ENCODE measurements at places on chromosomes 5 and 9. TPM values are rescaled to one million over a fixed set of nuclear protein-coding genes. Genes with fewer than 3 reads are reported as not detected.

- no peak for ATAC-seq
Measured at GRCh38 chr5:66410122-66410521, 186.1 kb upstream of the MAST4 start.

DNA sequence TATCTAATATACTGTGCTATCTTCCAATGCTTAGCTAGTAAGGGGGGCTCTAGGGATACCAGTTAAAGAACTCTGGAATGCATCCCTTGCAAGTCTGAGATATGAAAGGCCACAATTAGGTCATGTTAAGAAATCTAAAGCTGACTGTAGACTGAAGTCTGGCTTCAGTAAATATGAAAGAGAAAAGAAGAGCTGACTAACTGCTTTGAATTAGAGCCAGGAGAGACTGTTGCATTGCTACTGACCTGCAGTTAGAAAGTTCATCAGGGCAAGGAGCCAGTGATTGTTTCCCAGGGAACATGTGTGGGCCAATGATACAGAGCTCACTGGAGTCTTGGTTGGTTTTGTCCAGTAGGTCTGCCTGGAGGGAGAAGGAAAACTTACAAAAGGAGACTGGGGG, 472.1 kb upstream of the TNC start:
- no peak for ATAC-seq

DNA sequence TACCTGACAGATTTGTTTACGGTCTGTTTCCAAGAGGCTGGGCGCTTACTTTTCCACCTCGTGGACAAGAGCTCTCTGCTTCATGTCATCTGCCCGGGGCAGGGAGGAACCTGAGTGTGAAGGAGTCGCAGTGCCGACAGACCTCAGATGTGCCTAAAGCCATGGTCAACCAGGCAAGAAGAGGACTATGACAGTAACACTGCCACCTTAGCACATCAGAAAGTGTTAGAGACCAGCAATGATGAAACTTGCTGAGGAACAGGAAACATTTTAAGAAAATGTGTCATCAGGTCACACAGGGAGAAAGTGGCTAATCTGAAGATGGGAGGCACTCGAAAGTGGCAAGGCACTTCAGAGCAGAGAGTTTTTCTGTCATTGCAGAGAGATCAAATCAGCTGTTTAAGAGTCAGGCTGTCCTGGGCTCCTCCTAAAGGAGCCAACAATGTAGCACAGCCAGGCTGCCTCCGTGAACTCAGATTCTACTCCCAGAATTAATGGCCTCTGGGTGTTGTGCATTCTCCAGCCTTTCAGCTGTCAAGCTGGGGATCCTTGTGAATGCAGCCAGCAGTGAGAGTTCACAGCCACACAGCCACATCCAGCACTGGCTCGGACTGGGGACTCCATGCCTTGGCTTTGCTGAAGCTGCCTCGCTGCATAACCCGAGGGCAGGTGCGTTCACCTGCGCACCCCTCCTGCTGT, 94.6 kb downstream of the RAPGEF1 start:
- no peak for ATAC-seq

GRCh38 chr5:142082182-142082781, 26.3 kb upstream of the NDFIP1 start:
- ATAC-seq = no peak

Gene PHF24
- total RNA-seq = 0.30 TPM

DNA sequence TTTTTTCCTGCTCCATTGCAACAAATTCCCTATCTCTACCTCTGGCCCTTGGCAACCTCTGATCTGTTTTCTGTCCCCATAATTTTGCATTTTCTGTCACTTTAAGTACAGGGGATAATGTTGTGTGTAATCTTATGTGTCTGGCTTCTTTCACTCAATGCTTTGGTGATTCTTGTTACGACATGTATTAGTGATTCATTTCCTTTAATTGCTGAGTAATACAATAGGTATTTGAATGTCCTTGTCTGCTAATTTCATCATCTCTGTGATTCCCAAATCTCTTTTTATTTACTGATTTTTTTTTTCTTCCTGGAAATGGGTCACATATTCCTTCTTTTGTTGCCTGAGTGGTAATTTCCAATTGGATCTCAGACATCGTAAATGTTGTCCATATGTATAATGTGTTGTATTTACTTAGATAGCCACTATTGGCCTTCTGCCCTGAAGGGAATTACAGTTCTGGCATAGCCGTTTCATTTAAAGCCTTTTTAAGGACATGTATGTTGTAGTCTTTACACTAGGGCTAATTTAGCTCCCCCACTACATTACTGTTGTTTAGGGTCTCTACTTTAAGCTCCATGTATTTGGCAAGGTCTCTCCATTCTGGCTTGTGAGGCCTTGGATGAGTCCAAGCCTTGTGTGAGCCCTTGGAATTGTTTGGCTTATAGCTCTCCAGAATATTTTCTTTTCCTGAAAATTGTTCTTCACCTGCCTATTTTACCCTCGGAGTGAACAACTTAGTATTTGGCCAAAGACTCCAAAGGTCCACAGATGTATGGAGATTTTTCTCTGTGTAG, 683.8 kb downstream of the LRRC70 start:
- peak; percentile 51 for ATAC-seq

- ATAC-seq = no peak
Measured at GRCh38 chr9:135023786-135024405, 63.6 kb upstream of the OLFM1 start.

DNA sequence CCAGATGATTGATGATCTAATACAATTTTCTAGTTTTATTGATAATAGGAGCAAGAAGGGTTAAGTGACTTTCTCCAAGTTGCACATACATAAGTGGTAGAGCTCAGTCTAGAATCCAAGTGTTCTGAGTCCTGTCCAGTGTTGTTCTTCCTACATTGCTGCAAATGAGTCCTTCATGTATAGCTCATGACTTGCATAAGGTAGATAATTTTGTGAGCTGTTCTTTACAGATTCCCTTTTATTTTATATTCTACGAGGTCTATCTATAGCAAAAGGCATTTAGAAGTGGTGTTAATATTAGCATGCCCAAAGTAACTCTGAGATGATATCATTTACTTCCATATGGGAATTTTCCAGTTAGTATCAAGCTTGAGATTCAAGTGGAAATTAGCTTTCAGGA, 20.0 kb downstream of the MRPS30 start:
- ATAC-seq = no peak

DNA sequence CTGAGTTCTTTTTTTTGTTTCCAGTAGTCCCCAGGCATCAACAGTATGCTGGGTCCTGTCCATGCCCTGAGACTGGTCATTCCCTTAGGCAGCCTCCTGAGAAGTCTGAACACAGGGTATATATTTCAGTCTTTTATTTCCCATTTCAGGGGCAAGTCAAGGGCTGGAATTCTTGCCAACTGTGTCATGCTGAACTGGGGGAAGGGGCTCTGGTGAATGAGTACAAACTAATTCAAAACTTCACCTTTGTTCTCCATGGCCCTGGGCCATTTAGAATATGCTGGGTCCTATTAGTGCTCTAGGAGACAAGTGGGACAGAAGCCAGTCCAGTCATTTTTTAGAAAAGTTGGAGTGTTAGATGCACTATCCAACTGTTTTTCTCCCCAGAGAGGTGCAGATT, 170.3 kb downstream of the TMC1 start:
- ATAC-seq = no peak

Gene ZMYND19
- 16.4 TPM for total RNA-seq

Gene MFAP3
- total RNA-seq = 26.4 TPM

GRCh38 chr5:154081246-154081645, 42.5 kb downstream of the MFAP3 start:
- no peak for ATAC-seq

Gene PCDHGB5
- 10.4 TPM for total RNA-seq

Gene KIAA0825
- 4.1 TPM for total RNA-seq

Gene TNFSF15
- total RNA-seq = 0.13 TPM

GRCh38 chr5:113293068-113293974, 141.5 kb downstream of the TSSK1B start:
- no peak for ATAC-seq

GRCh38 chr5:51214746-51215145, 168.5 kb upstream of the ISL1 start:
- ATAC-seq = no peak

DNA sequence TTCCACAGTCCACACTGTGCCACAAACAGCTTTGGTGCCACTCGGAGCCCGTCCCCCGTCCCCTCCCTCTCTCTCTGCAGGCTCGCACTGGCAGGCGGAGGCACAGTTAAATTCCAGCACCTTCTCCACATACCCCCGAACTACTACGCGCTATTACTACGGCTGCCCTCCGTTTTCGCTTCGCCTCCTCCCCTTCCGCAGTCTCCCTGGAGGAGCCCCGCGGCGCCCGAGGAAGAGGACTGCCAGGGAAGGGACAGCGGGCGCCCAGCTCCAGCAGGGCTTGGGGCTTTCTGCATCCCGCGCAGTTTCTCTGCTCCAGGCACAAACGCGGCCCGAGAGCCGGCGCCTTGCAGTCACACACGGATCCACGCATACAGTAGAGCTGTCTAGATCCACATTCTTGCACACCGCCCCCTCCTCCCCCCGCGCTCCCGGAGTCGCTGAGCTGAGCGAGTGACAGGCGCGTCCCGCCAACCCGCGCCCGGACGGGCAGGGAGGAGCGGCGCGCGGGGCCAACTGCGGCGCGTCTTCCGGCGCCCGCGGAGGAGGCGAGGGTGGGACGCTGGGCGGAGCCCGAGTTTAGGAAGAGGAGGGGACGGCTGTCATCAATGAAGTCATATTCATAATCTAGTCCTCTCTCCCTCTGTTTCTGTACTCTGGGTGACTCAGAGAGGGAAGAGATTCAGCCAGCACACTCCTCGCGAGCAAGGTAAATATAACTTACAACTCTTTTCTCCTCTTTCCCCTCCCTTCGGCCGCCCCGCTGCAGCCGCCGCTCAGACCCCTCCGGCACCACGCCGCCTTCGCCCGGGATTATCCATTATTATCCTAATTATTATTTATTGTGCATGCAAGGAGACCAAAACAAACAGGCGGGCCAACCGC, at the start of gene SMARCA2:
Gene SMARCA2, plus strand, starts transcription at position 652 of the 885 bp plus-strand sequence. CDS start 13,676 bp downstream, outside the sequence.
- ATAC-seq = peak; percentile 92

GRCh38 chr5:160233215-160233614, 3.9 kb downstream of the FABP6 start:
- ATAC-seq = no peak

Gene SPATA31C1
- total RNA-seq = not detected

Gene PCDHGC5
- total RNA-seq = 1.5 TPM

Gene NAIP
- 25.7 TPM for total RNA-seq

DNA sequence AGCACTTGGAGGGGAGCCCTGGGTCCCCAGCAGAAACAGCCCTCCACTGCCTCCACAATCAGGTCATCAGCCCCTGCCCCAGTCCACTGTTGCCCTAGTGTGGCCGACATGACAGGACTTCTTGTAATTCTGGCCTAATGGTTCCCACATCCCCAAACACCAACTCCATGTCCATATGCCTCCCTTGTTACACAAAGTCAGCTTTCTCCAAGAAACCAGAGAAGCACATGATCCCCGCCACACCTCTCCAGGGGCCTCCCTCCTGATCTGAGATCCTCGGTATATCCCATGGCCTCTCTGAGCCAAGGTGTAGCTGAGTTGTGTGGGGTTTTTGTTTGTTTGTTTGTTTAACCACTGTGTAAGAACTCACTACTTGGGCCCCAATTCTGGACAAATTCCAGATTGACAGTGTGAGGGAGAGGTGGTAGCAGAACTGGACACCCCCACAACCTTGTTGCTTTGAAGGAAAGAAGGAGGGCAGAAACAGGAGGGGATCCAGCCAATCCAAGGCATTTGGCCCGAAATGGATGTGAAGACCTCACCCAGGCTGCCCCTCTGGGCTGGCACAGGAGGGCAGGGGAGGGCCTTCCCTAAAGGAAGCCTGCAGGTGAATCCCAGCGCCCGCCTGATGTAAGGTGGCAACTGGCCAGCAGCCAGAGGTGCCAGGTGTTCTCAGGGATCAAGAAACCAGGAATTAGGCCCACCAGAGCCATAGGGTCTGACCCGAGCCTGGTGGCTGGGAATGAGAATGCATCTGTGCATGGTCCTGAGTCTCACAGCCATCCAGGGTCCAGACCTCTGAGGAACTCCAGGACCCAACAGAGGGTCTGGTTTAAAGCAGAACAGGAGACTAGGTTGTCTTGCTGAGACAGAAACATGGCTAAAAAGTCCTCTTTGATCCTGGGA, 13.4 kb downstream of the IRF1 start:
- ATAC-seq = no peak

GRCh38 chr5:27387535-27388073, 349.2 kb upstream of the CDH9 start:
- ATAC-seq = no peak

Gene CCNO
- not detected for total RNA-seq

DNA sequence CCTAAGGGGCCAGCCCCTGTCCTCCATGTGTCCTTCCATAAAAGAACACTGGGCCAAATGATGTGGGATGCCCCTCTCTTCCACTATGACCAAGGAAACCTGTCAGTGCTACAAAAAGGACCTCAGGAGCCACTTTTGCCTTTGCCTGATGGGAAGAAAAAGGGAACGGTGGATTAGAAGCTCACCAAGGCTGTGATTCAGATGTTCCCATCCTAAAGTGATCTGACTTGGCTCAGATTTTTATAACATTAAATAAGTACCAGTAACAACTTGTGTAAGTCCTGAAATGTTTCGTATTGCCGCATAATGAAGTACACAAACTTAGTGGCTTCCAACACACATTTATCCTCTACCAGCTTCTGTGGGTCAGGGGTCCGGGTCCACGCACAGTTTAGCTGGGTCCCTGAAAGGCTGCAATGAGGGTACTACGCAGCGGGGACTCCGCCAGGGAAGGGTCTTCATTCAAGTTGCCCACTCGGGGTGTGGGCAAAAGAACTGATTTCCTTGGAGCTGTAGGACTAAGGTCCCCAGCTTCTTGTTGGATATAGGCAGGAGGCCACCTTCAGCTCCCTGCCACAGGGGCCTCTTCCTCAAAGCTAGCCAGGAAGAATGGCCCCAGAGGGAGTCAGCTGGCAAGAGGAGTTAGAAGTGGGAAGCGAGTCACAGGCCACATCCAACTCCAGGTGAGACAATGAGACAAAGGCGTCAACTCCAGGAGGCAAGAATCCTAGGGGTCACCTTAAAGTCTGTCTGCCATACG, 60.4 kb downstream of the RAPGEF1 start:
- no peak for ATAC-seq

DNA sequence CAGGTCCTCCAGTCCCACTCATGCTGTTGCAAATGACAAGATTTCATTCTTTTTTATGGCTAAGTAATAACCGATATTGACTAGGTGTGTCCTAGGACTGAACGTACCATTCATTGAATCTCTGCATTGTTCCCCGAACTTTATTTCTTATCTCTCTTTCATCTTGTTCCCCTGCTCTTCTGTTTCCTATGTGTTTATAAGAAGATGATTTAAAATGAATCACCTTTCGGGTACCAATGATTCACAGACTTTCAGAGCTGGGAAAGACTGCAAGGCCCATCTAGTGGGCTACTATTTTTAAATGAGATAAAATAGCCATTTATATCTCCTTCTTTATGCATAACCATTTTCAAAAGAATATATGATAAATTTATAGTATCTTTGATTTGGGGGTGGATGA, 133.0 kb downstream of the CDH18 start:
- ATAC-seq = no peak

GRCh38 chr5:144531188-144531587, 360.5 kb downstream of the KCTD16 start:
- ATAC-seq = no peak
